ENCODE measurements at places on chromosomes 4 and X.

DNA sequence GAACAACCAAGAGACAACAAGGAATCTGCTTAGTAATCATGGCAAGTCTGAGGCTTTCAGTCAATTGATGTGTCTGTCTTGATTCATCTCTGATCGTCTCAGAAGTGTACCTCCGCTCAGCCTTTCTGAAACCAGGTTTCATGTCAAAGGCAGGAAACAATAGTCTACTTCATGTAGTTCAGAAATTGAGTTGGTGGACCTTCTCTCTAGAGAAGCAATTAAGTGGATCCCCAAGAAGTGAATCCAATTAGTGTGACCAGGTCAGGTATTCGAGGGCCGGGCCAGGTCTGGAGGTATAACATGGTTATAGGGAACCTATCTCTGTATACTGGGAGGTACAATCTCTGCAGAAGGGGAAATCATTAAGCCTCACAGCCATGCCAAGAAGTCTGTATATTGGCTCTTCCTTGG lies 32.0 kb downstream of the DAPP1 start:
- no peak for DNase-seq

- no peak for DNase-seq
Observed at GRCh38 chr4:41067369-41067768, 147.0 kb downstream of the APBB2 start.

DNA sequence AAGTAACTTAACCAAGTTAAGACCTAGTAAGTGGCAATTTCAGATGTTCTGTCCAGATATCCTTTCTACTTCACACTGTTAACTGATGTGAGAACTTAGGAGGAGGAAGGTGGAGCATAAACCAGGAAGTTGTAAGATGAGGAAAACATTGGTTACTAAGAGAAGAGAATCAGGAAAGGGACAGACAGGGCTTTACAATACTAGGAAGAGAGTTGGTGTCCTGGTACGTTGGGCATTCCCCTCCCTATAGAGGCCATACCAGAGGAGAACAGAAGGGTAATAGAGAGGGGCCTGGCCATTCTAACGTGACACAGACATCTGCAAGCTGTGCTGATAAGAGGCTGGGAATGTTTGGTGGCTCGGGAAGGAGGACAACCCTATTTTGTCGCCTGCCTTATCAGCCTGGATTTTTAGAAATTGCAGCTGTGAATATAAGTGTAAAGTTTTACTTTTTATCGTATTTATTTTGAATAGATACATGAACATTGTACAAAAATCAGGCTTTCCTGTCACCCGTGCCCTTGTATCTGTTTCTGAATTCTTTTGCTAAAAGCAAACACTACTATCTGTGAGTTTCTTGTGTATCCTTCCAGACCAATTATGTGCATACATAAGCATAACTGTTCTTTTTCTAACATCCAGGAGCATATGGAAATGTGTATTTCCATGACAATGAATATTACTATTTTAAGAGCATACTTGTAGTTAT lies 53.5 kb upstream of the HPRT1 start:
- no peak for DNase-seq

DNA sequence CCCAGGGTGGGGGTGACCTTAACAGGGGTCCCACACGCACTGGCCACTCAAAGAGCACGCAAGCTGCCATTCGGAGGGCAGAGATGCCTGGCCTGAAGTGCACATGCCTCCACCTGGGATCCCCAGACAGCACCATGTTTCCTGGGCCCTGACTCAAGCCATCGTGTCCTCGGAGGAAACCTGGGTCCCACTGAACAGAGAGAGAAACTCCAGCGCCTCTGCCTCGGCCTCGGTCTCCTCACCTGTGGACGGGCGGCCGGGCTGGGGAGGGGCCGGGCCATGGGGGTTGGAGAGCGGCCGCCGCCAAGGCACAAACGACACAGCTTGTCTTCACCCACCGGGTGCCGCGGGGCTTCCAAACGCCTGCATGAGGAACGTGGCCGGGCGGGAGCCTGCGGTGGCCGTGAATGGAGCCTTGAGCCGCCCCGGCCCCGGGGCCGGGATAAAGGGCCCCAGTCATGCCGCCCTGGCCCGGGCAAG lies 30.0 kb upstream of the FGFR3 start:
- DNase-seq, result no peak

- DNase-seq, result peak; percentile 97
Observed at GRCh38 chr4:183348706-183349659, 26.8 kb upstream of the CLDN24 start.

GRCh38 chr4:1211891-1212545 lies 36.9 kb downstream of the CTBP1 start:
- DNase-seq, result no peak

- DNase-seq, result no peak
Observed at GRCh38 chr4:604131-604530, 21.2 kb upstream of the PDE6B start.

- no peak for DNase-seq
Observed at GRCh38 chrX:97328853-97329390, 445.2 kb downstream of the RPA4 start.

DNA sequence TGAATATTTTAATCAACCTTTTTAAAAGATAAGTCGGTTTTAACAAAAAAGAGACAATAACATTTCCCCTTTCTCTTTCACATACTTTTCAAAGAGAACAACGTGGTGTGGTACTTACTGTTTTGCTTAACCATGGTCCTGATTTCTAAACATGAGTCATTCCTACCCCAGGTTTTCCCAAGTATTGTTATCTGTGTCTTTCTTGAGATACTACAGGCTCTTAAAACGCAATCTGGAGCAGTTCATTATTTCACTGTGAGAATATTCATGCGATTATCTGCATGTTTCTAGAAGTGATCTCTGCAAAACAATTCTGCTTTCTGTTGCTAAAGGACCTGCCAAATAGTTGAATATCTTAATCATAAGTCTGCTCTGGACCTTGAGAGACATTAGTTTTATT lies 127.3 kb downstream of the TENM3 start:
- no peak for DNase-seq

GRCh38 chr4:105896984-105897775 lies 1.9 kb downstream of the NPNT start:
- no peak for DNase-seq

DNA sequence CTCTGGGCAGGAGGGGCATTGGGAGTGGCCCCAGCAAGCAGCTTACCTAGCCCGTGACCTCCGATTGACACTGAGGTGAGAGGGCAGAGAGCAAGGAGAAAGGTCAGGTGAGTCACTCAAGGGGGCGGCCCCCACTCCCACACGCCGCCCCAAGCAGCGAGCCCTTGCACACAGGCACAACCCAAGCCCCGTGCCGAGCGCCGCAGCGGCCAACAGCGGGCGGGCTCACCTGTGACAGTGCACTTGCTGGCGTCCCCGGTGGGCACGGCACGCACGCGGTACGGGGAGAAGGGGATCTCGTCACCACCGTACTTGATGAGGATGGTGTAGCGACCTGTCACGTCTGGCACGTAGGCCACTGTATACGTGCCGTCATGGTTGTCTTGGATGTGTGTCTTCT lies 17.2 kb downstream of the FLNA start:
- DNase-seq, result no peak

DNA sequence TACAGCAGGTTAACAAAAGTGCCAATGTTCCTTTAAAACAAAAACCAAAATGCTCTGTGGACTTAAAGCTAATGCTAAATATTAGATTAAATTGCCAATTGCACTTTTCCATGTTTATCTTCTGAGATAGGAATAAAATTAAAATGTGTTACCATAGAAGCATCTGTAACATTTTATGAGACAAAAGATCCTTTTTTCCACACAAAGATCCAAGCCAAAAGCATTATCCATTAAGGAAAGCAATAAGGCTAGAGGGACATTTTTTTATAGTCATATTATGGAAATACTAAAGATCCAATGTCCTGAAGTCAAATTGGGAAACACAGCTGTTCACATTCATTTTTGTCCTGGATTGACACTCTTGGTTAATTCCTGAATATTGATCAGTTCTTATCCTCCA lies 73.6 kb downstream of the PALLD start:
- DNase-seq, result no peak

DNA sequence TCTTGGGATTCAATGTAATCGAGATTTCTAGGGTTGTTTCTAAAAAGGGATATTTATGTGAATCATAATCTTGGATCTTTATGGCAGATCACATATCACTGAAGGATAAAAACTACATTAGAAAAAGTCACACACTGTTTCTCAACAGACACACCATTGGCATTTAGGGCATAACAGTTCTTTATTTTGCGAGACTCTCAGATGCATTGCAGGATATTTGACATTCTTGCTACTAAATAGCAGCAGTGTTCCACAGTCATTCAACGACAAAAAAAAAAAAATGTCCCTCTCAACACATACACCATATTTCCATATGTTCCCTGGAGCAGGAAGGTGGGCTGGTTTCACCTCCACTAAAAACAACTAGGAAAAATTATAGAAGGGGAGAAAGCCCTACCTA lies 243.4 kb upstream of the PCDH18 start:
- no peak for DNase-seq

DNA sequence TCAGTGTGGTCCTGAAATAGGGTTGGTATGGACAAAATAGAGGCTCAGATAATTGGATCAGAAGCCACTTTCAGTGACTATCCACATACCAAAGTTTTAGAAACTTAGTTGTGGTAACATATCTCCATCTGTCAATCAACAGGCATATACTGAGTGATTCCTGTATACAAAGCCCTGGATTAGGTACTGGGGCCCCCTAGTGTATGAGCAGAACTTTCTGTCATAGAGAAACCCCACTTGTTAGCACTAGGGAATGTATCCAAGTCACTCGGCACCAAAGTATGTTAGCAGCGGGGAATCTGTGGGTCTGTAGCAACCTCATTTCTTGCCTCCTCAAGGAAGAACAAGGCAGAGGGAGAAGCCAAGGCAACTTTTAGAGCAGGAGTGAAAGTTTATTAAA lies 50.7 kb downstream of the MAP7D3 start:
- DNase-seq, result no peak

- DNase-seq, result no peak
Observed at GRCh38 chrX:44317181-44317580, 26.3 kb downstream of the EFHC2 start.

- no peak for DNase-seq
Observed at GRCh38 chr4:3041192-3042142, 32.9 kb downstream of the HTT-AS start.

GRCh38 chr4:180596888-180597483 lies 1646.2 kb upstream of the TENM3 start:
- DNase-seq, result no peak

DNA sequence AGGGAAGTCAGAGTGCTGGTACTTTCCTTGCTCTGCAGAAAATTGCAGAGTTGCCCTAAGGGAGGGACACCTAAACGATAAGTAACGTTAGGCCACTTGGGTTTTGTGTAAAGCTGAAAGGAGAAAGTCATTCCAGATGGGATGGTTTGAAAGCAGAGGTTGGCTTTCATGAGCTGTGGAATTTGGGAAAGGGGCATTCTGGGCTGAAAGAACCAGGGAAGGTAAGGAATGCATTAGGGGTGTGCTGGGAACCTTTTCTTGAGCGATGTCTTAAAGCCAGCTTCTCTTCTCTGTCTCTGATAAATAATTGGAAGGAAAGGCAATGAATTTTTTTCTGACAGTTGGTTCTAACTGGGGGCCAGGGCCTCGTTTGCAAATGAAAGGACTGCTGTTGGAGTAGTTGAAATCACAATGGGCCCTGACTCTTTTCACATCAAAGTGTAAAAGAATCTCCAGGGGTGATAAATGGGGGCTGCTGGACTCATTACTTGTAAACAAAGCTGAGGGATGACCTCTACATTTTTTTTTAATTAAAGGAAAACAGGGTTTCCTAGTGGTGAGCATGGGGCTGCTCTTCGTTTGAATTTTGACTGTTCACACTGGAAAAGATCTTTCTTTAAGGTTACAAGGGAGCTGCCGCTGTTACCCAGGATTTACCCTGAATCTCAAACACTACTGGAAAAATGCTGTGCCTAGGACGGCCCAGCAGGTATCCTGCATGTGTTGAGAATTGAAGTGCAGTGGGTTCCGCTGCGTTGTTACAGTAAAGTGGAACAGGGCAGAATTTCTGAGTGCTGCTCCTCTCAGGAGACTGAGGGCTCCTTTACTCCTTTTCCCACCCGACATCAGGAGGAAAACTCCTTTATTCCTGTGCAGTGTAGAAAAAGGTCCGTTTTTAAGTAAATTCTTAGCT lies 25.0 kb downstream of the AFF1 start:
- no peak for DNase-seq

- peak; percentile 69 for DNase-seq
Observed at GRCh38 chr4:165879641-165880040, 6.6 kb downstream of the TLL1 start.

DNA sequence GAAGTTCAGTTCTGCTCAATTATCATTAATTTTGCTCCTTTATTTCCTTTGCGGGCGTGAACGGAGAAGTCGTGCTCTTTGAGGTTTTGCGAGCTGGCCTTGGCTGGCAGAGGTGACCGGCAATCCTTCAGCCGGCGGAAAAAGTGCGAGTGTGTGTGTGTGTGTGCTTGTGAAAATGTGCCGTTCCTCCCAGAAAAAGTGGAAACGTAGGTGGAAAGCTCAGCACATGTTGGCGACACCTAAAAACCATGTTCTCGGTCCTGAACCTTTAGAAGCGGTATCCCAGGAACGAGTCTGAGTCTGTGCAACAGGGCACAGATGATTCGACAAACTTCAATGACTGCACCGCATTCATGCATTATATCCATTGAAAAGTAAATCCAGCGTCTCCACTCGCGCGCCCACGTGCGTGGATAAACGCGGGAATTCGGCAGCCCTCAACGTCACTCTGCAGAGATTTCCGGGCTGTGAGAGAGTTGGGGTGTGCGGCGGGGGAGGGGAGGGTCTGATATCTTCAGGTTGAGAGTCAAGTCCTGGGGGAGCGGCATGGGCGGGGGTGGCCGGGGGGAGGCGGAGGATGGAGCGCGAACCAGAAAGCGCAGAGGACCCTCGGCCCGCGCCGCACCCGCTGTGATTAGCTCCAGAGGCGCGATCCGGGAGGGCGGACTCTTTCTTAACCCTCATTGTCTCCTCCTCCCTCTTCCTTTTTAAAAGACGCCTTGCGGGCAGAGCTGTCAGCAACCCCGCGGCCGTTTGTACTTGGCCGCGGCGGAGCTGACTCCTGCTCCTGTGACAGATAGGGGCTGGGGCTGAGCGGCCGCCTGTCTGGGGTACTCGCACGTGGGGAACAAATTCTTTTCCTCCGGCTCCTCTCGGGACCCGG lies at the start of gene SHISA3:
Gene SHISA3 (plus strand): TSS at position 737 of the 883 bp plus-strand sequence. CDS start 569 bp downstream, outside the sequence.
- DNase-seq, result no peak

DNA sequence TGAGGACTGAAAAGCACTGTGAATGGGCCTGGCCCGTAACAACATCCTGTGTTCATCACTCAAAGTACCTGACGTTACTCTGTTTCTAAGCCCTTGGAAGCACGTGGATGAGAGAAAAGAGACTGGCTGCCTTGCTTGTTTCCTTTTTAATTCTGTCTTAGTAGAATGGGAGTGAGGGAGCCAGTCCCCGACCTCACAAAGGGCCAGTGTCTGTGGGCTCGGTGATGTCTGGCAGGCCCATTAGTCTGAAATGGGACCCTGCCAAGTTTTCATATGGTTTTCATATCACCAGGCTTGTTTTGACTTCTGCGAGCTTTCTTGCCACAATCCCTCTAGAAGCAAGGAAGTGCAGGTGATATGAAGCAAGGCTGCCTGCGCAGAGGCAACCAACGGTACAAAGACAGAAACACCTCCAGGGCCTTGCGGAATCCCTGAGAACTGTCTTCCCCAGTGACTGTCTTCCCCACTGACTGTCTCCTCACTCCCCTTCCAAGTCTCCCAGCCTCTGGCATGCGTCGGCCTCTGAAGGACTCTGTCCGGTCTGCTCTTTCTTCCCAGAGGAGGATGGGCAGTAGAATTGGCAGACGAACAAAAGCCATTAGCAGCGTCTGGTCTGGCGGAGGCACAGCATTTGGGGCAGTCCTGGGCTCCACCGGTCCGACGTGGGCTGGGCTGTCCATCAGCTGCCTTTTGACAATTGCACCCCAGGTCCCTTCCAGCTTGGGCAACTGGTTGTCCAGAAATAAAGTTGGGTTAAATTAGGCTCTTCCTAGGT lies 20.2 kb upstream of the RASL11B start:
- DNase-seq, result no peak

Data from fibroblast of skin of left biceps (primary cell).